ENCODE measurements at places on chromosomes 12 and 14. TPM values are rescaled to one million over a fixed set of nuclear protein-coding genes. Genes with fewer than 3 reads are reported as not detected.

GLIPR1L1 gene
- not detected for total RNA-seq

- peak; percentile 59 for DNase-seq
Measured at GRCh38 chr14:105710119-105711043, 184.0 kb downstream of the TMEM121 start.

DNA sequence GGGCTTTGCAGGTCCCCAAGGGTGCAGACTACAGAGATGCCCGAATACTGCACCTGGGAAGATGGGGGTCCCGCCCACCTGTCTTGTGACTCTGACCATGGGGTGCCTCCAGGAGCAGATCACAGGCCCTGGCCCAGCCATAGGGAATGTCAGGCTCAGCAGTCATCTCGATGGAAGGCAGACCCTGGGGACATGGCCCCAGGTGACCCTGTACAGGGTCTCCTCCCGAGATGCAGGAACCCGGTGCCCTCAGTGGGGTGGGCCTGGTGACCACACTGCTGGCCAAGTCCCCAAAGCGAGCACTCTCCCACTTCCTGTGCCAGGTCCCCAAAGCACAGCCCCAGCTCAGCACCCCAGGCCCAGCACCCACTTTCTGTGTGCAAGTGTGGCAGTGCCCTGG is 903.7 kb upstream of the USP15 start:
- no peak for DNase-seq

DHRS2 gene
- total RNA-seq = not detected

DNA sequence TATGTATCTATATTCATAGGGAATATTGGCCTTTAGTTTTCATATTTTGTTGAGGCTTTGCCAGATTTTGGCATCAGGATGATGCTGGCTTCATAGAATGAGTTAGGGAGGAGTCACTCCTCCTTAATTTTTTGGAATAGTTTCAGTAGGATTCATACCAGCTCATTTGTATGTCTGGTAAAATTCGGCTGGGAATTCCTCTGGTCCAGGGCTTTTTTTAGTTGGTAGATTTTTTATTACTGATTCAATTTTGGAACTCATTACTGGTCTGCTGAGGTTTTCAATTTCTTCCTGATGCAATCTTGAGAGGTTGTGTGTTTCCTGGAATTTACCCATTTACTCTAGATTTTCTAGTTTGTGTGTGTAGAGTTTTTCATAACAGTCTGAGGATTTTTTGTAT is 175.2 kb downstream of the EPS8 start:
- DNase-seq = no peak

- no peak for DNase-seq
Measured at GRCh38 chr12:62400135-62400534, 66.5 kb upstream of the MON2 start.

- DNase-seq = no peak
Measured at GRCh38 chr12:49631336-49631907, 8.1 kb downstream of the PRPF40B start.

DNA sequence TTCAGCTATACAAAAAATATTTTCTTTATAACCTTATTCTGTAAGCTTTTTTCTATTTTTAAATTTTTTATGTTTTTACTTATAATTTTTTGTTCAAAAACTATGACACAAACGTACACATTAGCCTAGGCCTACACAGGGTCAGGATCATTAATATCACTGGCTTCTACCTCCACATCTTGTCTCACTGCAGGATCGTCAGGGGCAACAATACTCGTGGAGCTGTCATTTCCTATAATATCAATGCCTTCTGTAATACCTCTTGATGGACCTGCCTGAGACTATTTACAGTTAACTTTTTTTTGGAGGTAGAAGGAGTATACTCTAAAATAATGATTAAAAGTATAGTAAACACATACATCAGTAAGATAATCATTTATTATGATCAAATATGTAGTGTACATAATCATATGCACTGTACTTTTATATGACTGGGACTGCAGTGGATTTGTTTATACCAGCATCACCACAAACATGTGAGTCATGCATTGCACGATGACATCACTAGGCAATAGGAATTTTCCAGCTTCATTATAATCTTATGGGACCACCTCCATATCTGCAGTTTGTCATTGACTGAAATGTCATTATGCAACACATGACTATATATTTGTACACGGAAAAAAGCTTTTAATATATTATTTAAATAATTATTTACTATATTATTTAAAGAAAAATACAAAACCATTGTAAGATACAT is 18.5 kb upstream of the PMCH start:
- no peak for DNase-seq

RNASE11 gene
- total RNA-seq = not detected

DNA sequence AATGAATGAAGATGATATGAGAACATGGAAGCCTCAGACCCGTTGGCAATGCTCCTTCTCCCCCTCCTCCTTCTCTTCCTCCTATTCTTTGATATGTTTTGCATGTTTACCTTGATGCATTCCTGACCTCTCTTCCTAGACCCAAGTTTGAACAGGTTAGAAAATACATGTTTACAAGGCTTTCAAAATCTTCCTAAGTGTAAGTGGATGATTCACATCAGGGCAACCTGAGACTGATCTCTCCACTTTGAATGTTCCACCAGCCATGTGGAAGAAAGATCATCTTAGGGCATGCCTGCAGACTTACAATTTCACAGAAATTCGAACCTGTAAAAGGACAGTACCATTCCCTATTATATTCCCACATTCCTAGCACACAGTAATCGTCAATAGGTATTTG is 18.0 kb upstream of the LDHB start:
- no peak for DNase-seq

DNA sequence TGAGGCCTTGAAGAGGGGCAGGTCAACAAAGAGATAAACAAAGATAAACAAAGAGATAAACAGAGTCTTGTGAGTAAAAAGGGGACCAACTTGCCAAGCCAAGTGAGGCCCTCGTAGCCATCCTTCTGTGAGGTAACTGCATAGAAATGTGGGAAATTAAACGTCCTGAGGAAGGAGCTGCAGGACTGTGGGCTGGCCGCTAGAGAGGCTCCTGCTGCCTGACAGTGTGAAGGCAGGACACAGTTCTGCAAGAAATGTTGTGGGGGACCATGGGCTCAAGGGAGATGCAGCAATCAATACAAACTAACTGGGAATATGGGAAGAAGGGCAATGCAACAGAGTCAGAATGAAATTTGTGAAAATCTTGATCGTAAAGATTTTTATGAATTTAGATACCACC is 91.9 kb downstream of the SLC8A3 start:
- DNase-seq = no peak

All from B cell (primary cell).